ENCODE measurements at places on chromosomes 16 and 17.

GRCh38 chr16:4358236-4358635, 7.1 kb upstream of the PAM16 start:
- DNase-seq, result no peak

DNA sequence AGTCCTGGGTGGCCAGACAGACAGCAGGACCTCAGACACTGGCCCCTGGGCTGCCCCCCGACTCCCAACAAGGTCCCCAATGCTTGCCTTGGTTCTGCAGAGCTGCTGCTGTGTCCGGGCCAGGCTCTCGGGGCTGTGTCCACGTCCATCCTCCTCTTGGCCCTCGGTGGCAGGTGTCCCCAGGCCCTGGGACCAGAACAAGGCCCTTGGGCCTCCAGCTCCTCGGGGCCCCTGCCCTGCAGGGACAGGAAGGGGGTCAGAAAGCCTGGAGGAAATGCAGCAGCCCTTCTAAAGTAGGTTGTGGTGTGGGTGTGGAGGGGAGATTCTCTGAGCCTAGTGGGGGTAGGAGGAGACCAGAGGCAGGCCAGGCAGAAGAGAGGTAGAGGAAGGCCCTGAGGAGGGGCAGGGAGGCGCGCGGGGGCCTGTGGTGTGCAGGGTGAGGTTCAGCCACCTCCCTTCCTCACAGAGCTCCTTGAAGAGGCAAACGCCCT, 2.5 kb upstream of the AXIN1 start:
- DNase-seq, result no peak

- DNase-seq, result no peak
Observed at GRCh38 chr17:28041844-28042656, 427 bp upstream of the NLK start.

DNA sequence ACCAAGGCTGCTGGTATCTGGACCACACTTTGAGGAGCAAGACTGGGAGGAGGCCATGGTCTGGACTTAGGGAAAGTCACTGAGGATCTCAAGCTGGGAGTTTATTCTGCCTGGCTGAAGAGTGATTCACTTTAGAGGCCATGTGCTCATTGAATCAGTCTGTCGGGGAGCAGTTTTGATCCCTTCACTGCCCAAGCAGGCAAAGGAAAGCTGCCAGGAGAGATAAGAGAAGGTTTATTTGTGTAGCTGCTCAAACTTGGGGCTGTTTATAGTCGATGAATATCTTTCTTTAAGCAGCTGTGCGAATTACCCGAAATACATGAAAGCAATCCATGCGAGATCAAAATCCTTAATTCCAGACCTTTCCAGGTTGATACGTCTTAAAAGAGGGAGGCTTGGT, 544.4 kb upstream of the EEF2KMT start:
- no peak for DNase-seq

- no peak for DNase-seq
Observed at GRCh38 chr17:7233701-7234082, 625 bp downstream of the DVL2 start.

- no peak for DNase-seq
Observed at GRCh38 chr17:9052921-9053320, 31.6 kb downstream of the NTN1 start.

GRCh38 chr17:34532281-34533065, 46.9 kb upstream of the TMEM132E start:
- DNase-seq, result no peak

DNA sequence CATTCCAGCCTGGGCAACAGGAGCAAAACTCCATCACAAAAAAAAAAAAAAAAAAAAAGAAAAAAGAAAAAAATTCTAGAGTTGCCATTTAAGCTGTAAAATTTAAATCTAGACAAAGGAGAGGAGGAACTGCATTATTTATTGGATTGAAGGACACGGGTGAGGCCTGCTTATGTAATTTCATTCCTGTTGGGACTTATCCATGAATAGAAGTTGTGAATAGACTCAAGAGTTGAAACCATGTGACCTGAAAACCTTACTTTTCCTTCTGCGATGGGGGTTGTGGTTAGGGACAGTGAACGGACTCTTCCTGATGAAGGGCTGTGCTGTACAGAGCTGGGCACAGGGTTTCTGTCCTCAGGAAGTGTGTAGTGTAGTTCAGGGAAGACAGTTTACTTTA, 22.5 kb downstream of the BANP start:
- DNase-seq, result no peak

- DNase-seq, result no peak
Observed at GRCh38 chr16:78784771-78785170, 685.3 kb downstream of the WWOX start.

DNA sequence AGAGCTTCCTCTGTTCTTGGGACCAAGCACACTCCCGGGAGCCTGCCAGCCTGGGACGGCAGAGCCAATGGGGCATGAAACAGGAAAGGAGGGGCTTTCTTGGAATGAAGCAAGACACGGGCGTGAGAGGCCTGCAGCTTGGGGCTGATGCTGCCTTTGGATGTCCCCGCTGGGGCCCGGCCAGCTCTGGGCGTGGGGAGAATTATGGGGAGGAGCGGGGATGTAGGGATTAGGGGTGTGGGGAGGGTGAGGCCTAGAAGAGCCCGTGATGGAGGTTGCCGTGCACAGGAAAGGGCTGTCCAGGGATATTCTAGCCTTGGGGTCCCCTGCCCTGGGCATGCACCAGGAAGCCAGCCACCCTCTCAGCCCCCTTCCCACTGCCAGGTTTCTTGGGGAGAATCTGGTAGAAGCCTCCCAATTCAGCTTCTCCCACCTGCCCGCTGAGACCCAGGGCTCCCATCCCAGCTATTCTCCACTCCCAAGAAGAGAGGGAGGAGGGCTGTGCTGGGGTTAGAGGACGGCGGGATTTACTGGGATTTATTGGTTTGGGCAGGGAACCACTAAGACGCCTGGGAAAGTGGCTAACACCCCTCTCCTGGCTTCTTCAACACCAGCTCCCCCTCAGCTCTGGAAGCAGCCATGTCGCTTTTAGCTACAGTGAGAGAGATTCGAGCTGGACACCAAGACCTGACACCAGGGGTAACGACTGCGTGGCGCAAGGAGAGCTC, 20.0 kb upstream of the NXPH3 start:
- no peak for DNase-seq

GRCh38 chr17:3772764-3773163, 28.2 kb downstream of the ITGAE start:
- DNase-seq, result no peak

- DNase-seq, result no peak
Observed at GRCh38 chr16:3022684-3023414, 893 bp downstream of the HCFC1R1 start.

GRCh38 chr16:5768445-5768844, 670.9 kb upstream of the EEF2KMT start:
- DNase-seq, result no peak

All from putamen (tissue), 1 donor.